A172 (cell line): ENCODE measurements at places on chromosomes 12 and 14. TPM values are rescaled to one million over a fixed set of nuclear protein-coding genes. Genes with fewer than 3 reads are reported as not detected.

DNA sequence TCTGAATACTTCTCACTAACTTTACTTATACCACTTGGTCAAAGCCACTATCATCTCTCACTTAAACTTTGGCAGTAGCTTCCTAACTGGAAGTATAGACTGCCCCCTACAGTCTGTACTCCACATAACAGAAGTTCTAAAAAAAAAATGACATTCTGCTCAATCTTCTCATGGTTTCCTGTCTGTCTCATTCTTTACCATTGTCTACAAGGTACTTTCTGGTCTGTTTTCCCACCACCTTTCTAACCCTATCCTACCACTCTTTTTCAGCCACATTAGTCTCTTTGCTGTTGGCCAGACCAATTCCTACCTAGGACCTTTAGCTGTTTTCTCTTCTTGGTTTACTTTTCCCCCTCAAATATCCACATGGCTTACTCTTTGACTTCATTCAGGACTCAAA, 14.7 kb downstream of the CPSF6 start:
- peak; percentile 42 for DNase-seq

CDCA4 gene
- total RNA-seq: 37.2 and 40.4 TPM in 2 replicates

DNA sequence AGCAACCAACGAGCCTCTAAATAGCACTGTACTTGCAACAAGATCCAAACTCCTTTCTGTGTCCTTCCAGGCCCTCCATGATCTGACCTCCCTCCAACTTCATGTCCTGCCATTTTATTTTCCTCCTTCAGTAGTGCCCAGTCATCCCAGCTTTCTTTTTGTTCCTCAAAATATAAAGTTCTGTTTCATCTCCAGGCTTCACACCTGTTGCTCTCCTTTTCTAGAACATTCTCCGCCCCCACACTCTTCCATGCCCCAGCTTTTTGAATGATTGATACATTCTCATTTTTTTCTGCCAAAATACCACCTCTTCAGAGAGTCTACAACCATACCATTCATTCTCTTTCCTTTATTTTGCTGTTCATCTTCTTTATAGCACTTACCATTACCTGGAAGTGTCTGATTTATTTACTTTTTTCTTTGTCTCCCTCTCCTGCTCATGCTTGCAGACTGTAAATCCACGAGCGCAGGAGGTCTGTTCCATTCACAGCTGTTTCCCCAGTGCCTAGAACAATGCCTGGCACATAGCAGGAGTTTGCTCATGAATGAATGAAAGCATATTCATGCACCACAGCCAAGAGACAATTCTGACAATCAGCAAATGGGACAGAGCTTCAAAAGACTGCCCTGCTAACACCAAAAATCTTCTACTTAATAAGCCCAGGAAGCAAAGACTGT, 296.4 kb downstream of the RPAP3 start:
- no peak for DNase-seq

GRCh38 chr12:49557917-49558215, 10.1 kb downstream of the MCRS1 start:
- no peak for DNase-seq

- DNase-seq: no peak
Measured at GRCh38 chr12:96223411-96224218, 29.4 kb downstream of the ELK3 start.

DNA sequence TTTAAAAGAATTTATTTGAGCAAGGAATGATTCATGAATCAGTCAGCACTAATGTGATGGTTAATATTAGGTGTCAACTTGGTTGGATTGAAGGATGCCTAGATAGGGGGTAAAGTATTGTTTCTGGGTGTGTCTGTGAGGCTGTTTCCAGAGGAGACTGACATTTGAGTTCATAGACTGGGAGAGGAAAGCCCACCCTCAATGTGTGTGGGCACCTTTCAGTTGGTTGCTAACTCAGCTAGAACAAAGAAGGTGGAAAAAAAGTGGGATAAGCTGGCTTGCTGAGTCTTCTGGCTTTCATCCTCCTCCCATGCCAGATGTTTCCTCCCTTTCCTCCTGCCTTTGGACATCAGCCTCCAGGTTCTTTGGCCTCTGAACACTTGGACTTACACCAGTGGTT, 47.2 kb downstream of the TESPA1 start:
- DNase-seq: no peak

LIMA1 gene
- total RNA-seq: 108 and 109 TPM in 2 replicates

GRCh38 chr12:131379738-131380137, 331.2 kb upstream of the SFSWAP start:
- no peak for DNase-seq

SERPINA5 gene
- 0.36 TPM in 1 of 2 replicates, not detected in the other for total RNA-seq

DNA sequence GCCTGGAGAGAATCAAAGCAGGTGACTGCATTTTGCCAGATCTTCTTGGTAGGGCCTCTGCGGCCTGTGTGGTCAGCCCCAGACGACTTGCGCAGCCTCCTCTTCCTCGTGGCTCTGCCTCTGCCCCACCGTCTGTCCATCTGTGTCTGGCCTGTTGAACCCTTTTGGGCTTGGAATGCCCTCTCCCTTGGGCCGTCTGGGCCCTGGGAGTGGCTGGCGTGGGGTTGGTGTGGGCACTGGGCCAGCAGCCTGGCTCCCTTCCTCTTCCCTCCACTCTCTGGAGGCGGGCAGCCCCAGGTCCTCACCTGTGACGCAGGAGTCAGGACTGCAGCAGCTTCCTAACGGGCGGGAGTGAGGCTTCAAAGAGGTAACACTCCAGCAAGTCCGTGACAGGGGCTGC, 9.7 kb upstream of the CCDC197 start:
- no peak for DNase-seq

CRIP2 gene
- 195 and 204 TPM in 2 replicates for total RNA-seq

- no peak for DNase-seq
Measured at GRCh38 chr12:68007033-68007432, 17.8 kb downstream of the IFNG-AS1 start.

GRCh38 chr12:115661112-115661511, 616.4 kb downstream of the MED13L start:
- DNase-seq: no peak

CRIP1 gene
- 1.5 TPM in 1 of 2 replicates, not detected in the other for total RNA-seq

DNA sequence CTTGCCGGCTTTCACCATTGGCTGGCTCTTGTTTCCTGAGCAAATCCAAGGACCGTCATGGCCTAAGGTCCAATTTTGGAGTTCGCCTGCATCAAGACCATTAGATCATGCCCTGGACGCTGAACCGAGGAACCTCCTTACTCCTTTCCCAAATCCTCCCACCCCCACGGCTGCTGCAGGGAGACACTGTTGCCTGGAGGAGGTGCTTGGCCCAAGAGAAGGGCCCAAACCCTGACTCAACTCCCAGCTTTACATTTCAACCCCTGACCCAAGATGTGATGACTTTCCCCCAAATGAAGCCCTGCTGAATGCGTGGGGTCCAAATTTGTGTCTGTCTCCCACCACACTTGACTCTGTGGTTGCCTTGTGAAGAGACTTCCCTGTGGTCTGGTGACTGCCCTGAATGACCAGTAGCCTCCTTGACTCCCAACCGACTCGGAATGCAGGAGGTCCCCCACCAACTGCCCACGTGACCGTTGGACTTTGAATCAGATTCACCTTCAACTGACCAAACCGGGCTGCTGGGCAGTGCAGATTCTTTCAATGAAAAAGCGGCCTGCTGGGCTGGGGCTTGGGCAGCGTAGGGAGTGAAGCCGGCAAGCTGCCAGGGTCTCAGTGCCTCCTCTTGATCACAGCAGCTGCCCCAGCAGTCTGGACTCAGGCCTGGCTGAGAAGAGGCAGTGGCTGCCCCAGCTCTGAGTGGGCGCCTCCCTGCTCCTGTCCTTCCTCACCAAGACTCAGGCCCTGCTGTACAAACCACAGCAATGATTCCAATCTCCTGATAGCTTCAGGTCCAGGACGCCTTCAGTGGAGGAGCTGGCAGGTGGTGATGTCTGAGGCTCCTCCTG, 46.7 kb upstream of the OASL start:
- DNase-seq: no peak

DNA sequence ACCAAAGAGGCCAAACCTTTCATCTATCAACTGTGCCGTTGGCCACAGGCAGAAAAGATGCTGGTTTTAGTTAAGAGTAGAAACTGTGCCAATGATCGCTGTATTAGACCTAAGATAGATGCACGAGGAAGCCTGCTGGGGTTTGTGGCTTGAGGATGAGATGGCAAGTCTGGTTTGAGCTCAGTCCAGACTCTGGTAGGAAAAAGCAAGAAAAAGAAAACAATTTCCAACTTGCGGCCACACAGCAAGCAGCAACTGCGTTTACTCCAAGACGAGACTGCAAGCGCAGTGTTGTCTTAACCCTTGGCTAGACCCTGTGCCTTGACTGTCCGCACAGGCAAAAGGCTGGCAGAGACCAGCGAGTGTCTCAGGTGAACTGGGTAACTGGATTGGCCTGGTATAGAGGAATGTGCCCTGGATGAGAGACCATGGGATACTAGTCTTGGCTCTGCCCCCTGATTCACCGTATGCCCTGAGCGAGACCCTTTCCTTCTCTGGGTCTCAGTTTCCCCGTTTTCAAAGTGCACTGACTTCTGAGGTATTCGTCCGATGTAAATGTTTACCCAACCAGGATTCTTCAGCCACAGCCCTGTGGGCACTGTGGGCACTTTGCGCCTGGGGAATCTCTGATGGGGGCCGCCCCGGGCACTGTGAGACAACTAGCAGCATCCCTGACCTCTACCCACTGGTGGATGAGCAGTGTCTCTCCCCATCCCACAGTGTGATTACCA, 113.4 kb downstream of the DICER1 start:
- no peak for DNase-seq

DNA sequence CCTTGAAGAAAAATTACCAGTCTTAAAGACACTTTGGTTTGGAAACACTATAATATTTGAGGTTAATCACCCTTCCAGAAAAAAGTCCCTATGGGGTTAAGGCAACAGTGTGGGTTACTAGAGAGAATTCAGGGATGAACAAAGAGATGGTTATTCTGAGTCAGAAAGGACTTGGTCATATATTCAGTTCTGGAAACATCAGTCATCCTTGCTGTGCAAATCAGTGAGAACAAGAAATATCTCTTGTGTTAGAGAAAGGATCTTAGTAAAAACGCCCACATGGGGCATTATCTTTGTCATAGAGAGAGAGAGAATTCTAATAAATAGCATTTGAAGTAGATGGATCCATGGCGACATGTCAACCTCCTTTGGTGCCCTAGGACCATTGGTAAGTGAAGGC, 59.4 kb upstream of the E2F7 start:
- peak; percentile 32 for DNase-seq

SLC25A29 gene
- 34.7 and 37.5 TPM in 2 replicates for total RNA-seq

SLC10A1 gene
- 0.03 TPM in 1 of 2 replicates, not detected in the other for total RNA-seq

DNA sequence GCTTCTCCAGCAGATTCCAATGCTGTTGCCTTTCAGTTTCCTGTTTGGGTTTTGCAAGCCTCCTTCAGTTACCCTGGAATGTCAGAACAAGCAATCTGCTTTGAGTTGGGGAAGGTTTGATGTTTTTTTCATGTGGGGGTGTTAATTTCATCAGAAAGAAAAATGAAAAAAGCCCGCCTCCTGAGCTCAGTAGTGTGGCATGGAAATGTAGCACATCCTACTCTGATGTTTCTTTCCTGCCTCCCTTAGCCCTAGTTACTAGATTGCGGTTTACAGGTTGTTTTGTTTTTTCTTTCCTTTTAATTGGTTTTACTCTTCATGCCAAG, 22.6 kb downstream of the IFNG-AS1 start:
- no peak for DNase-seq

- DNase-seq: no peak
Measured at GRCh38 chr12:124632519-124632984, 65.1 kb upstream of the NCOR2 start.

BMP4 gene
- total RNA-seq: 3.8 and 5.0 TPM in 2 replicates

GLT8D2 gene
- total RNA-seq: 2.7 and 3.3 TPM in 2 replicates

FLRT2 gene
- 3.6 and 11.5 TPM in 2 replicates for total RNA-seq

DNA sequence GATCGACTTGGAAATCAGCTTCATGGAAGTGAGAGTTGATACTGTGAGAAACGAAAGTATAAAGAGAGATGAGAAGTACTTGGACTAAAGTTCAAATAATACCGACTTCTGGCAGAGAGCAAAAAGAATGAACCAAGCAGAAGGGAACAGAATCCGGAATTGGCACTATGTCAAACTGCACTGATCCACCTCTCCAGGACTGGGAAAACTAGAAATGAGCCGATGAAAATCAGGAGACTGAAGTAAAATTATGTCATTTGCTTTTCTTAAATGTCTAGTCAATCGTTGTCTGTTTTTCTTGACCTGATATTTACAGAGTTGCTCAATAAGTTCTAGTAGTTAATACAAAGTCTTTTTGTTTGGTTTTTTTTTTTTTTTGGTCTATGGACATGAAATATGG, 163.0 kb upstream of the FOXG1 start:
- DNase-seq: no peak

DNA sequence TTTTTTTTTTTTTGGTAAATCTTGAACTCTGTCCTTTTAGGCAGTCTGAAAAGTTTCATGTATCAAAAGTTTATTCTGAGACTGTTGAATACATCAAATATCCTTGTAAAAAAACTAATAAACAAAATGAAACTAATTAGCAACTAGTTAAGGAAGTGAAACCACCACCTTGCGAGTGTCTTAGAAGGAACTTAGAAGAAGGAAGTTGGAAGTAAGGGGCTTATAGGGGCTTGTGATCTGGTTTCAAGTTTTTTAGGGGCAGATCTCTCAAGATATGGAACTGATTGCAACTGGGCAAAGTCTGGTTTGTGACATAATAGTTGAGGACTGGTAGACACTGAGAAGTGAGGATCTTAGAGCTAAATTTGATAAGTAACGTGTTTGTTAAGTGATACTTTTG, 748.8 kb downstream of the C12orf50 start:
- no peak for DNase-seq

SSPN gene
- total RNA-seq: 0.93 and 1.3 TPM in 2 replicates

- DNase-seq: no peak
Measured at GRCh38 chr12:117649796-117650195, 288.4 kb upstream of the NOS1 start.

DNA sequence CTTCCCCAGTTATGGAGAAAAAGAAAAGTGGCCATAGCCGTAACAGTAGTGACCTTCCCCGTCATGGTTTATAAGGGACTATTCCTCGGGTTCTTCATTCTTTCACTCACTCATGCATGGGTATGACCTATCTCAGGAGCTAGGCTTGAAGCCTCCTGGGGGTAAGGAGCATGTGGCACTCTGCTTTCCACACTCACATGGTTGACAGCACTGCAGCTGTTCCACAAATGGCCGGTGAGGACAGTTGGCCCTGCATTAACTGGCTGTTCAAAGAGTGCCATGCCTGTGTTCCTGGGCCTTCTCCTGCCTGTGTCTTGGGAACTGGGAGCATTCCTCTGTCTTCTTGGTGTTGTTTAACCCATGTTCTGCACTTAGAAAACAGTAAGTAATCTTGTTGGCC, 66.2 kb upstream of the PNMA1 start:
- DNase-seq: no peak

- peak; percentile 47 for DNase-seq
Measured at GRCh38 chr12:90102957-90103652, 394.5 kb upstream of the ATP2B1 start.

ERP27 gene
- not detected in 2 replicates for total RNA-seq

PLEK2 gene
- 0.69 and 4.1 TPM in 2 replicates for total RNA-seq

DNA sequence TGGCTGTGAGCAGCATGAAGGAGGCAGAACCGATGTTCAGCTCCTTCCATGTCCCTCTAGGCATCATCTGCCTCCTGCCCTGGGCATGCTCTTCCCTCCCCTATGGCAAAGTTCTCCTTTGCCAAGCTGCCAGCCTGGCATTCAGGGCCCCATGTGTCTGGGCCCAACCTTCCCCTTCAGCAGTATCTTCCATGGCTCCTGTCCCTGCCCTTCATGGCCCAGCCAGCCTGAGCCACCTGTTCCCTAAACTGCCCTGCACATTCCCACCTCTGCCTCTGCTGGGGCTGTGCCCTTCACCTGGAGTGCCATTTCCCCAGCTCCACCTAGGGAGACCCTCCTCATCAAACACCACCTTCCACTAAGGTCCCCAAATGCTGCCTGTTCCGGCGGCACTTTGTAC, 74.0 kb upstream of the TCL1A start:
- DNase-seq: no peak

- no peak for DNase-seq
Measured at GRCh38 chr12:94844452-94844851, 159.0 kb downstream of the NDUFA12 start.

SMCO2 gene
- total RNA-seq: not detected in 2 replicates
